Caco-2 (cell line): ENCODE measurements at places on chromosomes 13 and 19.

GRCh38 chr19:48152551-48152950 is 17.6 kb downstream of the LIG1 start:
- peak; percentile 64 for DNase-seq

DNA sequence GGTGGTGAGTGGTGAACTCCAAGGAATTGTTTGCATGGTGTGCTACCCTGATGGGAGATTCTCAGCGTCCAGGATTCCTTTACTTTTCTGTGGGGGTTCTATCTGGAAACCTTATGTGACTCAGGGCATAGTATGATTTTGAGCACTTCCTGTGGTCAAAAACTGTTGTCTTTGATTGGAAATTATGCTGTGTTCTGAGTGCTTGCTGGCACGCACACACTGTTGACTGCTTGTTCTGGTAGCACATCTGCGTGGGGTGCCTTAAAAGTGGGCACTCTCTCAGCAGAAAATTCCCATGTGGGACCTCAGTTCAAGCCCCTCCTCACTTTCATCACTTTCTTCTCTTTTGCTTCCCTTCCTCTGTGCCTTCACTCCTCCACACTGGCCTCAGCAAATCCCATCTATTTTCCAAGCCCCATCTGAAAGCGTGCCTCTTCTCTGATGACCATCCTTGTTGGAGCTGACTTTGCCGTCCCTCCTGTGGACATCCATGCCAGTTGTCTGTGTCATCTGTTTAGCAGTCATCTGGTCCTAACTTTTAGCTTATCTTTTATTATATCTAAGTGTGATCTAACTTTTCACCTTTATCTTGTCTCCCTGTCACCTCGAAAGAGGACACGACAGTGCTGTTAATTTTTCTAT is 56.4 kb upstream of the NPAS1 start:
- no peak for DNase-seq

- DNase-seq = no peak
Observed at GRCh38 chr13:112445411-112446271, 69.5 kb downstream of the SPACA7 start.

DNA sequence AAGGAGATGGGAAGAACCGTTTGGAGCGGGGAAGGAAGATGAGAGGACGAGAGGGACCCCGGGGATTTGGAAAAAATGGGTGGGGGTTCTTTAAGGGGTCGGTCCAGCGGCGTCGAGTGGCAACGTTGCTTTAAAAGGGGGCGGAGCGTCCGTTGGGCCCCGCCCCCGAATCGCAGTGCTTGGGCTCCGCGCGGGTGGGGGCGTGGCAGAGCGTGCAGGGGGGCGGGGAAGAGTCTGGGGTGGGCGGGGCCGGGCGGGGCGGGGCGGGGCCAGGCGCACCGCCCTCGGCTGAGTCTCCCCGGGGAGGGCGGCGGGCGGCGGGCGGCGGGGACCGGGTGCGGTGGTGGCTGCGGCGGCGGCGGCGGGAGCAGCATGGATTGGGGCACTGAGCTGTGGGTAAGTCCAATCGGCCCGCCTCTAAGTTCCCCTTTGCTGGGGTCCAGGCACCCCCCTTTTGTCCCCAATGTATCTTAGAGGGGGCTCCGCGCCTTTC is at the start of gene TRIP10:
TRIP10 (plus strand) TSS at position 291 of the 493 bp plus-strand sequence; CDS start at position 373, 82 bp downstream.
- DNase-seq = peak; percentile 76

DNA sequence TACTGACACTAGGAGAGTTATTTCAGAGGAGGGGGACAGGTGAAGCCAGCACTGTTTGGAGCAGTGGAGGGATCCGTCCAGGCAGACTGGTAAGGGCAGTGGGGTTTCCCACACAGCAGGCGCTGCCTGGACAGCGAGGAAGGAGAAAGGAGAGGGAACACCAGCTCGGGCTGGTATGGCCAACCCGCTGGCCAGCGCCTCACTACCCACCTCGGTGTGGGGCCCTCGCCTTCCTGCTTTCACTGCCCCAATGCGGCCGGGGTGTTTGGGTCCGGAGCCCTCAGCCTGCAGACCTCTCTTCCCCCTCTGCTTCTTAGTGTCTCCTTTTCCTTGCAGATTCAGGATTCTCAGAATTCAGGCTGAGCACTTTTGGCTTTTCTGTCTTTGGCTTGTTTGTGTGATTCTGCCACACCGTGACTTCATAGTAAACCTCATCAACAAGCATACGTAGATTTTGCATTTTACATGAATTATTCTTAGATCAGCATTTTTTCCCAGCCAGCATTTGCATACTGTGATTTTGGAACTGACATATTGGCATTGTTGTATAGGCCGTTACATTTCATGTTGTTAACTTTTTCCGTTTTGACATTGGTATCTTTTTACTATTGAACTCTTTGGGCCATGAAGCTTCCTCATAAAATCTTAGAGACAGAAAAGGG is 294.1 kb downstream of the MYO16 start:
- DNase-seq = no peak

GRCh38 chr19:49431330-49431749 is 6.2 kb downstream of the GFY start:
- DNase-seq = no peak

DNA sequence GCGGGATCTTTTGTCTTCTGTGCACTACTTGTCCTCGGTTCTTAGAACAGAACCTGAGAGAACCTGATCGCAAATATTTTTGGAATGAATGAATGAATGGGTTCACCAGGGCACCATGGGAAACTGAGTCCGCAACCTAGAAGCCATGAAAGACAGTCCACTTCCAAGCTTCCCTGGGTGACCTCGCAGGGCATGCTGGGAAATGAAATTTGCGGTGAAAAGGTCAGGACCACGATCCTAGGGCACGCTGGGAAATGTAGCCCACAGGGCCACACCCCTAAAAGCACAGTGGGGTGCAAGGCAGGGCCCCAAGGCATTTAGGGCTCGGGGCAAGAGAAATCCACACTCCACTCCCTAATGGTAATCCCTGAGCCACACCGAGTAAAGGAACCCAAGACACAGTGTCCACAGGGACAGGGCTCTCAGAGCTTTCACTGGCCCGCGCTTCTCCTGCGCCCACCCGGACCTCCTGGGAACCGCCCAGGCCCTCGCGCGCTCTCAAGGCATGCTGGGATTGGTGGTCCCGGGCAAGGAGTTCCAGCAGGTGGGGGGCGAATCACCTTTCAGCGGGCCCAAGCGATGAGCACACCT is 1.1 kb upstream of the PPP1R12C start:
- DNase-seq = peak; percentile 37

- DNase-seq = no peak
Observed at GRCh38 chr19:43759515-43759914, 4.8 kb upstream of the SMG9 start.
